ENCODE measurements at places on chromosomes 3 and 15.

DNA sequence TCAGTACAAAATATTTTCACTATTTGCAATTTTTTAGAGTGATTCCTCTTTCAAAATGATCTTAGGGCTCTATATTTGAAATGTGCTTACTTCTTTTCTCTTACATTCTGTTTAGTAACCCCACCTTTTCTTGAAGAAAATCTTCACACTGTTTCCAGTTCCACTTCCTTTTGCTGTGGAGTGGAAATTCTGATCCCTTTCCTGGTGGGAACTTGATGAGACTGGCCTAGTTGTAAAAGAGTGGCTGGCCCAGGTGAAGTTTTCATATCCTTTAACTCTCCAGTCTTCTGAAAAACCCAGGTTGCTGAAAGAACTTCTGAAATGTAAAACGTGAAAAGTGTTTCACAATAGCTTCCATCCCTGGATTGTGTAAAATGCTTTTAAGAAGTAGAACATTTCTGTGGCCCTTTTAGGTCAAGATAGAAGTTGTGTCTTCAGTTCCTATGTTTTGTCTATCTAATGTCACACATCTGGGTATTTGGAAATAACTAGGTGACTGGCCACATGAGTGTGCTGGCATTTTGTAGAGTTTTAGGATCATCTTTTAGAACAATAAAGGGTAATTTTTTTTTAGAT is 84.8 kb upstream of the LRIG1 start:
- no peak for DNase-seq

- no peak for DNase-seq
Observed at GRCh38 chr15:48541341-48542278, 103.9 kb downstream of the FBN1 start.

GRCh38 chr3:178561239-178561638 is 25.0 kb downstream of the KCNMB2 start:
- DNase-seq: no peak

DNA sequence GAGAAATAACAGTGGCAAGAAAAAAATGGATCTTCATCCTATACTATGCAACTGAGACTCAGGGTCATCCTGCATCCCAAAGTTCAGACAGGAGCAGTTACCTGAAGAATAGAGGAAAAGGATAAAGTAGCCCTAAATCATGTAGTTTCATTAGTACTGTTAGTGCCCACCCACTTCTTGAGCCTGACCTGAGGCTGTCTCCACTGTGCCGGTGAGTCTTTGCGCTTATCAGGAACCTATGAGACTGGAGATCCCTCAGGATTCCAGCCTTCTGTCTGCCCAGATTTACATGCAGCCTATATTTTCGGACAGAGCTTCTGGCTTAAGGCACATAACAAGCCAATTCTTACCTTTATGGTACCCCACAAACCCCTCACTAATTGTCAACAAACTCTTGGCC is 791.6 kb downstream of the ROBO1 start:
- no peak for DNase-seq

- no peak for DNase-seq
Observed at GRCh38 chr3:177811112-177811511, 613.8 kb upstream of the TBL1XR1 start.

DNA sequence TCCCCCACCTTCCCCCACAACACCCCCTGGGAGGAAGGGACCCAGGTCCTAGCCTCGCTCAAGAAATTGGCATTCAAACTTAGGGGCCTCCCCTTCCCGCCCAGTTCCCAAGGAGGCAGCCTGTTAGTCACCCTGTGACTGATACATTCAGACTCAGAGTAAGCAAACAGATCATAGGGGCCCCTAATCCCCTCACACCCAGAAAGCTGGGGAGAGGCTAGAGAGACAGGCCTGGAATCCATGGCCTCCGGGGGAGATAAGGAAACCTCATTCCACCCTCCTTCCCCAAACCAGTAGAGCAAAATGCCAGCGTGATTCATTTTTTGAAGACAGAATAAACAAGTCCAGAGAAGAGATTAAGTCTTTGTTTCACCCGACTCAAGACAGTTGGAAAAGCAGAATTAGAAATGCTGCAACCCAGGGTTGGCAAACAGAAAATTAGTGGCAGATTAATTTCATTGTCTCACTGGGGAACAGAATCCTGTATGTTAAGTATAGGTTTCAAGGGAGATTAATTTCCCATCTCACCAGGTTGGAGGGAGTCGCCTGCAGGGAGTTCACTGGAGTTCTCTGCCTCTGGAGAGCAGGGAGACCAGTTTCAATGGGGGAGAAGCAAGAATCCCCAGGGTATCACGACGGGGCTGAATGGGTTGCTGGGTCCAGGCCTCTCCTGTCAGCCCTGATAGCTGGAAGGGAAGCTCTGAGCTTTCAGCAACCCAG is 268.3 kb downstream of the UACA start:
- DNase-seq: peak; percentile 82

DNA sequence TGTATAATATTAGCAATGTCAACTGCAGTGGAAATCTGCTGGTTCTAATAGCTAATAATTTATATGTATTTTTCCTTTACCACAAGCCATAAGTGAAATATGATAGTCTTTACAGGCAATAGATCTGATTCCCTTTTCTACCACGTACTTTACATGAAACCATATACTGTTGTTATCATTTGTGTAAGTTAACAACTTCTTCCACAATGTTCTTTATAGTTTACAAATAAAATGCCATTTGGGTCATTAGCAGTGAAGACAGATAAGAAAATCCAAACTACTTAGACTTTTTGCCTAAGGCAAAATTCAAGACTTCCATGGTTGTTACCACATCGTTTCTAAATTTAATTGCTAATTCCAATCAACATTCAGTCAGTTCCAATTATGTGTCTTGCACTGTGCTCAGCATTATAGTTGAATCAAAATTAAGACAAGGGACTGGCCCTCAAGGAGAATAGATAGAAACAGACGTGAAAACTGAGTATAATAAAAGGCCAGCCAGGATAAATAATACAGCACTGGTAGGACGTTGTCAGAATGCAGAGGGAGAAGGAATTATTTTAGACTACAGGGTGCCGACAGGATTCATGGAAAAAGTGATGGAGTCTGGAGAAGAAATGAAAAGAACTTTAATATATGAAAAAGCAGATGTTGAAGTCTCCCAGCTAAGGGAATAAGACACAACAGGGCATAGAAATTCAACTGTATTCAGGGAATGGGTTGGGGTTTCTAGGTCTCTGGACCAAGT is 249.8 kb downstream of the ALCAM start:
- DNase-seq: no peak

DNA sequence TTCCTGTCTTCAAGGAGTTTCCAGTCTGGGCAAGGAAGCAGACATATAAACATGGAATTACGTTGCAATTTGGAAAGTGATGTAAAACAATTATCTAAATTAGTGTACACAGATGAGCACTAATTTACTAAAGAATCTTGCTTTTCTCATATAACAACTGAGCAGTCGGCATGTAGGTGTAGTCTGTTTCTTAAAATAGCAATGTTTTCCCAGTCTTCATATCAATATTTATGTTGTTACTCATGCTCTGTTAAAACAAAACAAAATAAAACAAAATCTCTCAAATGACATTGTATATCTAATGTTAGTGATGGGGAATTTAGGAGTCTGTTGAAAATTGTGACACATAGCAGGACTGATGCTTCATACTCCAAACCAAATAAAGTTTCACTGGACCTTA is 75.6 kb downstream of the SAMMSON start:
- no peak for DNase-seq

GRCh38 chr3:119206611-119207511 is 33.5 kb downstream of the UPK1B start:
- DNase-seq: peak; percentile 23

DNA sequence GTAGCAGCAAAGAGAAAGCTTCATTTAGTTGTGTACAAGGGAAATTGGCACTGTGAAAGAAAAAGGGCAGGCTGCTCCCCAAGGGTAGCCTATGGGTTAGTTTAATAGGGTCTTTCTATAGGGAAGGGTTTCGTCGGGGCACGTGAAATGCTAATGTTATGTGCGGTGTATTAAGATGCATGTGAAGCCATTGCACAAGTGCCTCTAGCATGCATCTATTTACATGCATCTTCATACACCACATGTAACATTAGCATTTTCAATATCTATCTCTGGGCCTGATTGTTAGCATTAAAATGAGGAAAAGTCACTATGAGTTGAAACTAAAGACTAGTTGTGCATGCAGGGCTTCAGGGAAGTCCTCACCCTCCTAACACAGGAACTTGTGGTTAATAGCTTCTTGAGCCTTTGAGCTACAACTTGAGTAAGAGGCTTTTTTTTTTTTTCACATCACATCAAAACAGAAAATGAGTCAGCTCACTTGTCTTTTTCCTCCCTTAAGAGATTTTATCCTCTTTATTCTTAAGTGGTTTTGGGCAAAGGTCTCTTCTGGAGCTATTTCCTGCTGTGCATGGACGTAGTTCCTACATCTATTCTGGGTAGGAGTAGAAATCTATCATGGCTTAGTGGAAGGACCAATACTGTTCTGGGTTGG is 613.4 kb downstream of the ZPLD1 start:
- DNase-seq: no peak

GRCh38 chr15:77418966-77419835 is 703 bp downstream of the PEAK1 start:
- peak; percentile 60 for DNase-seq

GRCh38 chr3:60154011-60154410 is 1097.2 kb downstream of the FHIT start:
- no peak for DNase-seq

Data from activated CD8-positive, alpha-beta T cell treated with anti-CD3 and anti-CD28 coated beads for 36 hours (primary cell).